Left lung (tissue), 14 donors: ENCODE measurements at places on chromosomes 1 and 21. TPM values are rescaled to one million over a fixed set of nuclear protein-coding genes. Genes with fewer than 3 reads are reported as not detected.

ZP4 gene
- not detected for polyA plus RNA-seq

GRCh38 chr1:159970932-159971342, 16.9 kb upstream of the SLAMF9 start:
- no peak for DNase-seq

DNA sequence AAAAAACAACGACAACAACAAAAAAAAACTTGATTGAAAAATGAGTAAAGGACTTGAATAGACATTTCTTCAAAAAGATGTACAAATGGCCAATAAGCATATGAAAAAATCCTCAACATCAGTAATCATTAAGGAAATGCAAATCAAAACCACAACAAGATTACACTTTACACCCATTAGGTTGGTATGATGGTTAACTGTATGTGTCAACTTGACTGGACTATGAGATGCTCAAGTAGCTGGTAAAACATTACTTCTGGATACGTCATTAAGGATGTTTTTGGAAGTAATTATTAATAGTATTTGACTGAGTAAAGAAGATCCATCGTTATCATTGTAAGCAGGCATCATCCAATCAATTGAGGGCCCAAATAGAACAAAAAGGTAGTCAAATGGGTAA, 34.9 kb upstream of the LYPLAL1 start:
- DNase-seq: no peak

- peak; percentile 44 for DNase-seq
Measured at GRCh38 chr1:30111431-30111830, 612.0 kb downstream of the MATN1 start.

DNA sequence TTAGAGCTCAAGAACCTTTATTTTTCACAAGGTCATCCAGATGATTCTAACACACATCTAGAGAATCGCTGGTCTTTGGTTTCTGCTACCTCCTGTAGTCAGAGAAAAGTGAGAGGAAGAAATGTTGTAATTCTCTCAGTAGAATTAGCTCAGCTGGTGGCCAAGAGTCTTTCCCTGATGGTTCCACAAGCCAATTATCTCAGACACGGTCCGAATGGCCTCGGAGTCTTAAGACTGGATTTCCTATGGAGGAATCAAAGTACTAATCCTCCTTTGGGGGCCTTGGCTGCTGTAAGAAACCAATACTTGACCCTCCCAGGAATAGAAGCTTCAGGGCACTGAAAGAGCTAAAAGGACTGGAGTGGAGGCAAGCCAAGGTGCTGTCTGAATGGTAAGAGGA, 1.8 kb downstream of the TMEM81 start:
- no peak for DNase-seq

DNA sequence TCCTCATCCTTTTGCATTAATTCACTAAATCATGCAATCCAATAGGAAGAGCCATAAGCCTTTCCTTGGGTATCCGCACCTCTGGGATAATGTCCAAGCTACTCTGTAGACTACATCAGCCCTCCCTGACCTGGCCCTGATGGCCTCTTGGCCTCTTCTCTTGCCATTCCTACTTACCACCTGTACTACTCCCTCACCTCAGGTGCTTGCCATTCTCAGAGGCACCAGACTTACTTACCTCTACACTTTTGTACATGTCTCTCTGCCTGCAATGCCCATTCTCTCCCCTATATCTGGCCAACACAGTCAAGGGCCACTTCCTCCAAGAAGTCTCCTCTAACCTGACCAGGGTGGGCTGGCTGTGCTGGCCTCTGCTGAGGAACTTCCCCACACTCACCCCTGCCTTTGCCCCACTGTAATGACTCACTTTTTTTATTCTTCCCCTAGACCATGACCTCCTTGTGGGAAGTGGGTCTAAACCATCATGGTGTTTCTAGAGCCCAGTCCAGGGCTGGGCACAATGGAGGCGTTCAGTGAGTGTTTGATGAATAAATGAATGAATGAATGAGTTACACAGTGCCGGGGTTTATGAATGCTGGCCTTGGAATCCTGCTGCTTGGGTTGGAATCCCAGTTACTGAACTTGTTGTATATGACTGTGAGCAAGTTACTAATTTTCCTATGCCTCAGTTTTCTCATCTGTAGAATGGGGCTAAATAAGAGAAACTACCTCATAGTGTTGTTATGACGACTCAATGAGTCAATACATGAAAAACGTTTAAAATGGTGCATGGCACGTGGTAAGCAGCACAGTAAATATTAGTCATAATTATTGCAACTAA, 179.8 kb downstream of the FOXD2 start:
- DNase-seq: no peak

DNA sequence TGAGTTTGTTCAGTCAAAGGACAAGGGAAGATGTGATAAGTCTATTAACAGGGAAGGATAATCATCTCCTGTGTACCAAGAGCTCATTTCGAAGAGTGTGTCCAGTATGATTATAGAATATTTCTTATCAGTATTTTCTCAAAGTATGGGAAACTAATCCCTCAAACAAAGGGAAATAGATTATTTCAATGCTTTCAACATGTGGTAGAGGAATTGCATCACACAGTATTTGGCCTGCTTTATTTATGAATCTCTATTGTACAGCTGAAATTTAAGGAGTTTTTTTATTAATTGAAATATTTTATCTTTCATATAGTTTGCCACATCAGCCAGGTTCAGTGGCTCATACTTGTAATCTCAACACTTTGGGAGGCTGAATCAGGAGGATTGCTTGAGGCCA, 151.0 kb downstream of the CLEC20A start:
- no peak for DNase-seq

DNA sequence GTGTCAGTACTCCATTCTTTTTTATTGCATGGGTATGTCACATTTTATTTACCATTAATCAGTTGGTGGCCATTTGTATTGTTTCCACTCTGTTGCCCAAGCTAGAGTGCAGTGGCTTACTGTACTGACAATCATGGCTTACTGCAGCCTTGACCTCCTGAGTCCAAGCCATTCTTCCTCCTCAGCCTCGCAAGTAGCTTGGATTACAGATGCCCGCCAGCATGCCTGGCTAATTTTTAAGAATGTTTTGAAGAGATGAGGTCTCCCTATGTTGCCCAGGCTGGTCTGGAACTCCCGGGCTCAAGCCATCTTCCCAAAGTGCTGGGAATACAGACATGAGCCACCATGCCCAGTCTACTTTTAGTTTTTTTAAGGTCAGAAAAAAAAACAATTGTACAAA, 813 bp upstream of the SFT2D2 start:
- DNase-seq: no peak

PDE4B gene
- polyA plus RNA-seq: 21.2 TPM

DNA sequence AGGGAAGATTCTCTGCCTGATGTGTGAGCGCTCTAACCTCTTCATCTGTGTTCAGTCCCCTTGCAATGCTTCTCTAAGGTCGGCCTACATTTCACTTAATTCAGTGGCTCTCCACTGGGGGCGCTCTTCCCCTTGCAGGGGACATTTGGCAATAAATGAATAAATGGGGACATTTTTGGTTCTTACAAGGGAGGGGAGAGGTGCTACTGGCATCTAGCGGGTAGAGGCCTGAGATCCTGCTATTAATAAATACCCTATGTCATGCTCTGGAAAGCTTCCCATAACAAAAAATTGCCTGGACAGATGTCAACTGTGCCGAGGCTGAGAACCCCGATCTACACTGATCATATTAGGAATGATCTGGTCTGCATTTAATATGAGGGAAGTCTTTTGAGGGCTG, 25.9 kb upstream of the DNAJC11 start:
- no peak for DNase-seq

GRCh38 chr21:45451091-45451740, 46.3 kb downstream of the COL18A1 start:
- DNase-seq: no peak

- DNase-seq: no peak
Measured at GRCh38 chr1:151855933-151856332, 2.4 kb upstream of the THEM5 start.

DNA sequence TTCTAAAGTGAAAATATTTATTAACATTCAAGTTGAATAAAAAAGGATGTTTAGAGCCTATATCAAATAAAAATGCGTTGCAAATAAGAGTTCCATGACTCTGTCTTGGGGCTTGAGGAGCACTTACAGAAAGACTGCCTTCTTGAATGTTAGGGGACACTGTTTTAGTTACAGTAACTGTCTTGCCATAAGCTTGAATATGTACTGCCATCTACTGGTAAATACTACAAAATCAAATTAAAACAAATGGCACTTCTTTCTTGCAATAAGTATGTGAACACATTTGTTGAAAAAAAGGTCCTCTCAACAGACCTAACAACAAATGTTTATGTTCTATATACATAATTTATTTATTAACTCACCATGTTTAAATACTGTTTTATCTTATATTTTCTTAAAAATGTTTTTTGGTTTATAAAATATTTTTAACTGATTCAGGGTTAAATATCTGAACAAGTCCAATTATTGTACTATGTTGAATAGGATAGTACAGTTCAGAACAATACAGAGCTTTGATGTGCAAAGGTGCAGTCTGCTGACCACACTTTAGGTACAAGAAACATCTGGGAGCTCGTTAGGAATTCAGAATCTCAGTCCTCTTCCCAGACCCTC, 199.5 kb downstream of the LRRIQ3 start:
- DNase-seq: no peak

CELA3B gene
- not detected for polyA plus RNA-seq

DNA sequence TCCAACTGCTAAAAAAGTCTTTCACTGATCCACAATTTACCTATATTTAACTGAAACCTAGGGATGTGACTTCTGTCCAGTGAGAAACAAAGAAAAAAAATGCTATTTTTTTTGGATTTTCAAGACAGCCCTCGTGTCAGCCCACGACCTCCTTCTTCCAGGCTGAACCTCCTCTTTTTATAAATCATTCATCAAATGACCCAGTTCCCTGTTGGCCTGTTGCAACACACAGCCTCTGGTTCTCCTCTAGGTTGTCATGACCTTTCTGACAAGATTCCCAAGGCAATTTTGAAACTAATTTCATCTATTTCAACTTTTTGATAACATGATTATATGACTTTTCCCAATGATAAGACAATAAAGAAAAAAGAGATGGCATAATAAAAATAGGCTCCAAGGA, 74.6 kb downstream of the PGBD5 start:
- no peak for DNase-seq

- no peak for DNase-seq
Measured at GRCh38 chr1:202216691-202217090, 23.1 kb downstream of the LGR6 start.

GRCh38 chr1:220323717-220324116, 51.5 kb upstream of the RAB3GAP2 start:
- no peak for DNase-seq

DNA sequence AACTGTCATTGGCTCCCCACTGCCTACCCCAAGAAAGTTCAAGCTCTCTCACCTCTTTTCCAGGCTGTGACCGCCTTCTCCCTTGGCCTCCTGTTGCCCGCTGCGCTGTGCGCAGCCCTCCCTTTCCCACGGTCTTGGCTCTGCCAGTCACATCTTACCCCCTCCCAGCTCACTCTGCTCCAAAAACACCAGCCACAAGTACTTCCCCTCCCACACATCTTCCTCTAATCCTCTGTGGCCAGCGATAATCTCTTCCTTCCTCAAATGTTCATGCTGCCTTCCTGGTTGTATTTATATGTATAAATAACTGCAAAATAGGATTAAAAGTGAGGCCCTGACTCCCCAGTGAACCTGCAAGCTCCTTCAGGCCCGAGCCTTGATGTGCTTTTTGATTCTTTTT, 81.8 kb downstream of the AJAP1 start:
- DNase-seq: no peak

- DNase-seq: peak; percentile 37
Measured at GRCh38 chr1:241611063-241611462, 29.1 kb downstream of the CHML start.

- DNase-seq: no peak
Measured at GRCh38 chr21:38136201-38136600, 120.6 kb upstream of the KCNJ15 start.

GRCh38 chr1:87186346-87186745, 142.3 kb upstream of the LMO4 start:
- no peak for DNase-seq

DNA sequence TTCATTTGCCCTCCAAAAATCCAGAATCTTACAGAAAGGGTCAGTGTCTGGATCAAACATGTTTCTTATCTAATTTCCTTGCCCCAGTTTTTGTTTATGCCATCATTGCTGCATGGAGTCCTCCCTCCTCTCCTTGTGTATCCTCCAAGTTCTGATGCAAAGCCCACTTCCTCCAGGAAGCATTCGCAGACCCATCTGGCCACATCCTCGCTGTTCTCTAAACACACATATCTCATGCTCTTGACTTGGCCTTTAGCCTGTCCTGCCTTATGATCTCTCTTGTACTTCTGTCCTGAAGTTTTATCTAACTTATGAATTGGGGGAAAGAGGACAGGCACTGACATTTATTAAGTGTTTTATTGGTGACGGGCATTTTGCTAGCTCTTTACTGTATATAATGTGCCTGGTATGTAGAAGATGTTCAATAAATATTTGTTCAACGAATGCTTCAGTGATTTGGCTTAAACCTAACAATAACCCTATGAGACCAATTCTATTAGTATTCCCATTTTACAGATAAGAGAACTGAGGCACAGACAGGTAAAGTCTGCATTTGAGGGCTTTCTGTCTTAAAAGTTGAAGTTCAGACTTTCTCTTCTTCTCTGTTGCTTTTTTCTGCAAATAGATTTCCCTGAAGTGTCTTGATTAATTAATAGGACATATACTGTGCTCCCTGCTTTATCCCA, 19.2 kb upstream of the ID3 start:
- DNase-seq: no peak

- DNase-seq: no peak
Measured at GRCh38 chr21:15444118-15444960, 285.4 kb upstream of the USP25 start.

GRCh38 chr1:19074902-19075721, 118.6 kb upstream of the IFFO2 start:
- no peak for DNase-seq

DNA sequence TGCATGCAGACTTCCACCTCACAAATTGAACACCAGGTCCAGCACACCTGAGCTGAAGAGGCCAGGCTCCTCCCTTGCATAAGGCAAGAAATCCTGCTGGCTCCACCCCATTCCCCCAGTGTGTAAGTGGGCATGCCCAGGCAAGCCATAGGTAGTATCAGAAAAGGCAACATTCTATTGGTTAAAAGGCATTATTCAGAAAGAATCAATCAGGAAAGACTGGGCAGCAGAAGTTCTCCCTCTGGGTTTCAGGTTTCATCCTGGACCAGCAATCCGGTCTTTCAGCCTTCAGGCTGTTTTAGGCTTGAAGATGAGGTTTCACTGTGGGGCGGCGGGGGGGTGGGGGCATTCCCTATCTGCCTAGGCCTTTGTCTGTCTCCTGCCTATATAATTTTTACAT, 42.0 kb upstream of the LHX8 start:
- DNase-seq: no peak
